ENCODE measurements at places on chromosomes 2 and 18.

DNA sequence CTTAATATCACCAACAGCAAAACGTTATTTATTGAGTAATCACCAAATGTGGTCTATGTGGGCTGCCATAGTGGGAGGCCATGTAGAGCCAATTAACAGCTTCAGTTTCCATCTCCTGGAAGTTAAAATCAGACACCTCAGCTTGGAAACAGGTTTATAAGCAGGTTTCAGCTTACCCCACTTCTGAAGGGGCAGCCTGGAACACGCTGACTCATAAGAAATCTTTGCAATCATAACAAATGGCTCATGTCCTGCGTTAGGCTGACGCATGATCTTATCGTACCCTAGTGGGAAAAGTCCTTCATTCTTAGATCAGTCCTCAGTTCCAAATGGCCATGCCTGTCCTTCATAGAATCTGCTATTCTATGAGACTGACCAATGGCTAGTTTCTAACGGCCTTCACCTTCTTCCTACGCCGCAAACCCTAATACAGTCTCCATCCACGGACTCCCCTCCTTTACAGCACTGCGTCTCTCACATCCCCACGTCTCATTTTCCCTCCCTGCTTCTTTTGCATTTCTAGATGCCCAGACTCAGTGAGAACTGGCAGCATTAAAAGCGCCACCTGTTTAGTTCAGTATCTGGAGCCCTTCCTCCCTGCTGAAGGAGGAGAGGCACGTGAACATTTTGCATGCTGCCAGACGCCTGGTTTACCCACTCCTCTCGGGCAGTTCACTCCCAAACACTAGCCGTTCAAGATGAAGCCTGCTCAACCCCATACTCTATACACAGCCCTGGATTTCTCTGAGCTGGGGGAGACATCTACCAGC, 24.2 kb upstream of the BZW1 start:
- no peak for DNase-seq

DNA sequence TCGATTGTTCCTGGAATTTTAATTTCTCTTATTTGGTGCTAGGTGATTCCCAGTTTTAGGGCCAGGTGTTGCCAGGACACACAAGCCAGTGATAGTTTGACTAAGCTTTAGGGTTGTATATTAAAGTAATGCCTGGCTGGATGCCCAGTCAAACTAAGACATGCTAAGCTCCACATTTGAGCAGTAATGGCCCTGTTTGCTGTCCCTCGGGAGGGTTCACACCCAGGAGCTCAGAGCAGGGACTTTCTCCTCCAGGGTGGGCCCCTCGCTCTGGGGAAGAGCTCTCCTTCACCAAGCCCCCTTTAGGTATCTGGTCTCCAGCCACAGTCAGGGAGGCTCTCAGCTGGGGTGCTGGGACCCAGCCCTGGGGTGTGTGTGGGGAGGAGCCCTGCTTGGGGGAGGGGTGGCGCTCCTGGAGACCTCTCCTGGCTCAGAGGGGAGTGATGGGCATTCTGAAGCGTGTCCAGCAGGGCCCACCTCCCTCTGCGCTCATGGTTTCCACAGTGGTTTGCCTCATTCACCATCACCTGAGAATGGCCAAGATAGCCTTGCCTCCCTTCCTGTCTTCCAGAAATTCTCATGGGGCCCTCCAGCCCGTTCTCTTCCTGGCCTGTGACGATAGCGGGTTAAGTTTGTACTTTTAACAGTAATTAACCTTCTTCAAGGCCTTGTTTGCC, 31.7 kb downstream of the INPP4A start:
- peak; percentile 81 for DNase-seq

DNA sequence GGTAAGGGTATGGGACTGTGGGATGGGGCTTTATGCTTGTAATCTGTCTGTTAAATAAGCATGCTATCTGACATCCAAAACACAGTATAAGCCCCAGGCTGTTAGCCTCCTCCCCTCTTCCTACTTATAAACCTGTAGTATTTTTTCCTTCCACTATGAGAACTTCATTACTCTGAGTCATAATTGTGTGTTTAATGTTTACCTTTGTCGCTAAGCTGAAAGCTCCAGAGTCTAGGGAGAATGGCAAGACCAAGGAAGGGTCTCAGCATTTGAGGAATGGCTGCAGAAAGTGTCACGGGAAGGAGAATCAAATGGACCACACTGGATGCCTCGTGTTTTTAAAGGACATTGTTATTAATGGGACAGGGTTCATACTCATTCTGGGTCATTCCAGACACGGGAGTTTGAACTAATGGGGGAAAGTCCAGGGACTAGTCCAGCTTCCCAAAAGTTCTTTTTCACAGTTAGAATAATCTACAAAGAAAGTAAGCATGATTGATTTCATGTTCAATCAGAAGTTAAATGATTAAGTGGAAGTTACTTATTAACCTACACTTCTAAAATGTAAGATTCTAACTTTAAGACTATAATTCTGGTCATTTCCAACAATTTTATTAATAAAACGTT, 292.2 kb downstream of the AFF3 start:
- no peak for DNase-seq

- DNase-seq = no peak
Measured at GRCh38 chr2:107402330-107402729, 424.4 kb upstream of the RGPD4 start.

- DNase-seq = no peak
Measured at GRCh38 chr2:71952572-71953188, 195.0 kb downstream of the CYP26B1 start.

- DNase-seq = no peak
Measured at GRCh38 chr2:50833036-50833435, 198.9 kb downstream of the NRXN1 start.

DNA sequence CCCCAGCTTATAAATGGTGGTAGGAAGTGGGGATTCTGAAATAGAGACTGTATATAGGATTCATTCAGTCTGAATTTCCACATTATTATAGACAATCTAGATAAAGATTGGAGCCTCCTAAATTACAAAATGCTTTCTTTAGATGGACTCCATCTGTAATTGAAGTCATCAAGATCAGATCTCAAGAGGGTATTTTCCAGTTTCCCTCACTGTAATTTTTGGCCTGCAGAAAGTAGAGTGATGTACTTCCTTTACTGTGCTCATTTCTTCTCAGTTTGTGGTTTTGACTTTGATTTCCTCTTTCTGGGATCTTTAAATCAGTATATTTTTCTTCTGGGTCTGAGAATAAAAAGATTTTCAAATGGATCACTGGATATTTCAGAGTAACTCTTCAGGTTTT, 7.2 kb downstream of the BABAM2 start:
- DNase-seq = no peak
